Activated CD8-positive, alpha-beta memory T cell treated with anti-CD3 and anti-CD28 coated beads for 1 hour (primary cell): ENCODE measurements at places on chromosomes 2 and 18.

- DNase-seq: no peak
Observed at GRCh38 chr2:95337829-95338228, 40.7 kb downstream of the KCNIP3 start.

- DNase-seq: no peak
Observed at GRCh38 chr2:64989982-64990614, 899 bp downstream of the SLC1A4 start.

DNA sequence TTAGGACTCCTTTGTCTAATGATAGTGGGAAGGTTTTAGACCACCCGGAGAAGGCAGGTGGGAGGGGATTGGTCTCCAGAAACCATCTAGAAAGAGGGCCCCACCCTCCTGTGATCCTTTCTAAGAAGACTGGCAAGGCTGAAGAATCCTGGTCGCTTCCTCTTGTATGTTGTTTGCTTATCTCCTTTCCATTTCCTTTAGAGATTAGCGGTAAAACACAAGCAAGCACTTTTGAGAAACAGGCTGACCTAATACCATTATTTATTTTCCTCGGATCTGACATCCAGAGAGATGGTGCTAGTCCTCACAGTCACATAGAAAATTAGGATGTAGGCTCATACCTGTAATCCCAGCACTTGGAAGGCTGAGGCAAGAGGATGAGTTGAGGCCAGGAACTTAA, 45.2 kb upstream of the SPRED2 start:
- no peak for DNase-seq

DNA sequence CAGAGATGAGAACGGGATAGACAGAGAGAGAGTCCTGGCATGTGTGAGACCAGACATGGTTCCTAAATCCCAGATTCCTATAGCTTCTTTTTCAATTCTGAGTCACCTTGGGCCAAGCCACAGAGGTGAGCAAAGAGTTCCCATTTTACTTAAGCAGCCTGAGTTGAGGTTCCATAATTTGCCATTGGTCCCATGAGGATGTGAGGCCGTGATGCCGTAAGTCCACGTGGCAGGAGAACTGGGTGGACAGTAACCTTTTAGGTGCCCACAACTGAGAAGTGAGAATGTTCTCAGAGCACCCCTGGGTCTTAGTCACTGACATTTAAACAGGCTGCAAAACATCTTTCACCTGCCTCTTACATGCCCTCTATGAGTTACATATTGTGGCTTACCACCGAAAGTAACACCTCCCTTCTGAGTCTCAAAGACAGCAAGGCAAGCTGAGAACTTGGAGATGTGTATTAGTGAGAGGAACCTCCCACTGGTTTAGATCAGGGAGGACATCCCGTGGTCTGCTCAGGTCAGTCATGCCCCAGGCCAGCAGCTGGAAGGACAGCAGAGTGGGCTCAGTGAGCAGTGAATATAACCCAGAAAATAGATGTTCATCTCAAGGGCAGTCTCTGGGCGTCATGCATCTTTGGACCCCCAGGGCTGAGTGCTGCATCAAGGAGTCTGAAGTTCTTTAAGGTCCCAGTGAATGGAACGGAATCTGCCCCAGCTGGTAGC, 127.9 kb upstream of the LGALSL start:
- DNase-seq: no peak

DNA sequence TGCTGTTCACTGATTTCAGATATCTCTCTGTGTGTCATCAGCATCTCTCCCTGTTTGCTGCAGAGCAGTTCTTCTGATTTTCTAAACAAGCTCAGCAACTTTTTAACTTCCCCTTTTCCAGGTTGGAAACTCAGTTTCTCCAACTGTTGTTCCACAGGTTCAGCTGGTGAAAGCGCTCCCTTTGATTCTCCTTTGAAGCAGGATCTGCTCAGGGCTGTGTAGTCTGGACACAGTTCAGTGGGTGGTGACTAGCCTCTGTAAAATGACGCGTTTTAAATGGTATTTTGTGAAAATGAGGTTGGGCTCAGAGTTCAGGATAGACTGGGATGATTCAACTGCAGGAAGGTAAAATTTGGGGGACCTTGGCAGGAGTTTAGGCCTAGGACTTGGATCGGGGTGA, 106.3 kb downstream of the TRIM43 start:
- DNase-seq: no peak

DNA sequence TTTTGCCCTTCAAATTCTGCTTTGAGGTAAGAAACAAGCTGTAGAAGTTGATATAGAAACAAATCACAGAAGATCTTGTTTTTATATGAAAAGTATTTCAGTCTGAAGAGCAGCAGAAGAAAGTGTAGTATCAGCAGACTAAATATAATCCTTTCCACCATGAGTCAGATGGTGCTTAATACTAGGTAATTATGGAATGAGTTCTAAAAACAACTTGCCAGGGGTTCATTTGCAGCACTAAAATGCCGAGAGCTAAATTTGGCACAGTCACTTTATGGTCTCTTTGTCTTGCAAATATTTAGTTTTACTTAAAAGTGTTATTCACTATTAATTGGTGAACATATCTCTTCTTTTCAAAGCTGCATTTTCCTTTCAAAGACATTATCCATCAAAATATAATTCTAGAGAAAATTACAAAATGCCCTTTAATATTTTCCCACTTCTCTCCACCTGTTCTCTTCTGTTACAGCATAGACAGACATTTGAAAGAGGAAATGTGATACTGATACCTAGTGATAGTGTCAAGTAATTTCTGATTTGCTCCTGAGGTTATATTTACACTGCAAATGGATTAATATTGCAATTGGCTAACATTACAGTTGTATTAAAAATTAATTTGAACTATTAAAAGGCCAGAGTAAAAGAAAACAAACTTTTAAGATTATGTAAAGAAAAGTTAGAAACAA, 5.3 kb downstream of the MYL1 start:
- no peak for DNase-seq

DNA sequence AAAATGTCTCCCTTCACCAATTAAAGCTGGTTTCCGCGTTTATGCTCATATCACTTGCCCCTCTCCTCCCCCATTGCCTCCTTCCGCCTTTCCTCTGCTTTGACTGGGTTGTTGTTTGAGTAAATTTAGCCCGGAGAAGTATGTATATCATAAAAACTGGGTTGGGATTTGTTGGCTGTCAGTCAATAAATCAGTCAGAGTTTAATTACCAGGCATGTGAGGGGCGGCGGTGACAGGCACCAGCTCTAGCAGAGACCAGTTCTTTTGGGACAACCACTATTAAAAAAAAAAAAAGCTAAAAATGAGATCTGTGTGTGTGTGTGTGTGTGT, 382.4 kb upstream of the SMIM21 start:
- DNase-seq: no peak

- DNase-seq: no peak
Observed at GRCh38 chr2:239928391-239929350, 96.5 kb downstream of the NDUFA10 start.

- no peak for DNase-seq
Observed at GRCh38 chr2:2871480-2872308, 505.9 kb downstream of the EIPR1 start.

- no peak for DNase-seq
Observed at GRCh38 chr2:98763209-98763951, 32.4 kb upstream of the MGAT4A start.

DNA sequence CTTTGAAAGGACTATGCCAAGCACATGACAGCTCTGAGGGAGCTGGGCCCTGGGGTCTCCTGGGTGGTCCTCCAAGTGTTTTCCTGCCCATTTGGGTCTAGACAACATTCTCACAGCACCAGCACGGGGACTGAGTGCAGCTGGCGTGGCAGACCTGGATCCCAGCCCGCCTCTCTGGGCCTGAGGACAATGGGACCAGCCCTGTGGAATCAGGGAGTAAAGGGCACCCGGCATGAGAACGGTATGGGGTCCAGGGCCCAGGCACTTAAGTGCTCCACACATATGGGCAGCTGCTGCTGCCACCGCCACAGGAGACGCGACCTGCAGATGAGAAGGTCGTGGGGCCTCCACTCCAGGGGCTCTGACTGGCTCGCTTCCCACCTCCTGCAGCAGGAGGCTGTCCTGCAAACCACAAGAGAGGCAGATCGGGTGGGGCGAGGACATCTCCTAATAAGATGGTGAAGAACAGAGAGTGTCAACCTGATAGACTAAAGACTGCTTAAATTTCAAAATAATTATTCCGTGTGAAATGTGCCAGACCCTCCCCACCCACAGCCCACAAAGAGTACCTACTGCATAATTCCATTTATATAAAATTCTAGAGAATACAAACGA, 46.3 kb downstream of the FAM178B start:
- DNase-seq: no peak

- no peak for DNase-seq
Observed at GRCh38 chr2:171965661-171966060, 34.1 kb upstream of the METAP1D start.
